ENCODE measurements at places on chromosomes 2 and 18.

DNA sequence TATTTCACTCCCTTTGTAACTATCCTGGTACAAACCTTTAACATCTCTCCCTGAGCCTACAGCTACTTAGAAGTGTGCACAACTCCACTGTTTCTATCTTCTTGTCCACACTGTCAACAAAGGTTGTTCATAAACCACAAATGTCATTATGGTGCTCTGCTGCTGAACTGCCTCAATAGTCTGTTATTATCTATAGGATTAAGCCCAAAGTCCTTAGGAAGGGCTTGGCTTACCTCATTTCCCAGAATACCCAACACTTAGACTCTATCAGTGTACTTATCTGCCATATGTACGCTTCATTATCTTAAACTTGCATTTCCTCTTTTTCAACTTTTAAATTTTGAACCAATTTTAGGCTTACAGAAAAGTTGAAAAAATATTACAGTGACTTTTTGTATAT is 94.2 kb downstream of the HNMT start:
- DNase-seq = no peak

GRCh38 chr2:189199797-189200196 is 20.2 kb upstream of the COL5A2 start:
- DNase-seq = no peak

- DNase-seq = no peak
Measured at GRCh38 chr2:238435752-238436096, 9.0 kb downstream of the ASB1 start.

GRCh38 chr18:13545514-13545913 is 180.8 kb downstream of the FAM210A start:
- no peak for DNase-seq

GRCh38 chr18:68387246-68387645 is 327.7 kb downstream of the TMX3 start:
- DNase-seq = no peak

DNA sequence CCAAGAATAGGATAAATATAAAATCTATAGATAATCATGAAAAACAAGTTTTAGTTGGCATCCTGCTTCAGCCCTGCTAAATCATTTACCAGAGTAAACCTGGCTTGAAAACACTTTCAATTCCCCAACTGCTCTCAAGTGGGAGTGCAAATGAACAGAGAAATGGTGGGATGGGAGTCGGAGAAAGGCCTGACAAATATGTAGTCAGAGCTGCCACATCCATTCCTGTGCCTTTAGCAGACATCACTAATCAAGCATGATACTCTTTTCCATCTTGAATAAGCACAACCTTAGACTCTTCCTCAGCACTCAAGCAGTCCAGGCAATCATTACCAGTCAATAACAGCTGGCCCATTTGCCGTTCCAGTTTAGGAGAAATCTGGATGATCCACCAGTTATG is 101.3 kb downstream of the ANKRD44 start:
- DNase-seq = no peak

GRCh38 chr2:21289989-21290388 is 166.2 kb downstream of the TDRD15 start:
- no peak for DNase-seq

DNA sequence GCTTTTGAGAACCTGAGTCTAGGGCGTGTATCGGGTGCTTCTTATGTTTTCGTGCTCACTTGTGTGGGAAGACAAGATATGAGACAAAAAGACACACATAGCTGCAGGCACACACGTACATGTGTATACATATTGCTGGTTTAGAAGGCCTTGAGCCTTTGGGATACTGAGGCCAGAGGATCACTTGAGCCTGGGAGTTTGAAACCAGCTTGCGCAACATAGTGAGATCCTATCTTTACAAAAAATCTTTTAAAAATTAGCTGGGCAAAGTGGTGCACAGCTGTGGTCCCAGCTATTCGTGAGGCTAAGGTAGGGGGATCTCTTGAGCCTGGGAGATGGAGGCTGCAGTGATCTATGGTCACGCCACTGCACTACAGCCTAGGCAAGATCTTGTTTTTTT is 18.8 kb upstream of the NEDD4L start:
- no peak for DNase-seq

DNA sequence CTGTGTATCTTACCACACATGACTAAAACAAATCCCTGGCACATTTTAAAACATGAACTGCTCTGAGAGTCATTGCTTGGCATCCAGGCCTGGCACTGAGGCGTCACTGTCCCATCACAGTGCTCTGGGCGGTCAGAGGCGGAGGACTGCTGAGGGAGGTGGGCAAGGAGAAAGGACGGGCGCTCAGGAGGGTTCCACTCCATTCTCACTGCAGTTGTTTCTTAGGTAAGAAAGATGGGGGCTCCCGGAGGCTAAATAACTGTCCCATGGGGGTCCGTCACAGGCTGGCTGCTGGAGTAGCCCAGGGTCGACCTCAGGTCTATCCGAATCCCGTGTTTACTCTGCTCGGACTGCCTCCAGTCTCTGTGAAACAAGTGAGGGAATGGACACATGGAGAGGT is 117.5 kb downstream of the FAM168B start:
- no peak for DNase-seq
